ENCODE measurements at places on chromosomes 16 and 17. TPM values are rescaled to one million over a fixed set of nuclear protein-coding genes. Genes with fewer than 3 reads are reported as not detected.

Gene LGALS9C
- total RNA-seq = not detected

Gene ITGAX
- total RNA-seq = 2.2 TPM

Gene CDH3
- total RNA-seq = not detected

Gene ITGA3
- 16.4 TPM for total RNA-seq

Gene FBXO39
- total RNA-seq = not detected

DNA sequence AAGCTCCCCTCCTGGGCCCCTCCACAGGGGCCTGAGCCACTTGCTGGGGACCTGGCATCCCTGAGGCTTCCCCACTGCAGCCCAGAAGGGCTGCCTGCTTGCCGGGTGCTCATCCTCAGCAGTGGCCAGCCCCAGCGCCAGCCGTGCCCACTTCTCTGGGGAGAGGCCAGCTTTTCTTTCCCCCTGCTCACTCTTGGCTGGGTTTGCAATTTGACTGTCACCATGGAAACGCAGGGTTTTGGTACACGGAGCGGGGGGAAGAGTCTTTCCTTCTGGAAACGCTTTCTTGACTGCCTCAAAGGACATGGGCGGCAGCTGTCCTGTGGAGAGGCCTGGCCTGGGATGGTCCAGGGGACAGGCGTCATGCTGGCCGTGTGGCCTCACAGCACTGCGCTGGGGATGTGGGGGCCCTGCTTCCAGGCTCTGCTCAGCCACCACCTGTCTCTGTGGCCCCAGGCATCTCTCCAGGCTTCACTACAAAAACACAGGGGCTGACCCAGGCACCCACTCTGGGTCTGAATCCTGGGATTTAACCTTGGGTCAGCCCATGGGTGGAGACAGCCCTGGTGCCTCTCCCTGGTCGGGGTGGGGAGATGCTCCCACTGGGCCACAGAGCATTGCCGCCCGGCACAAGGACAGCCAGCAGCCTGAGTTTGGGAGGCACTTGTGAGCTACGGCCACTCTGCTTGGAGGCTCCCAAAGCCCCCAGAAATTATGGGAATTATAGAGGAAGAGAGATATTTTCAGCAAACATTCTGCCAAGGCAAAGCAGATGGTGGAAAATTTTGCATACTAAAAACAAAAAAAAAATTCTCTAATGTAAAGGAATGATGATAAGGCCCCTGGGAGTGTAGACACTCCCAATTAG is 45.9 kb upstream of the DOC2B start:
- no peak for DNase-seq

DNA sequence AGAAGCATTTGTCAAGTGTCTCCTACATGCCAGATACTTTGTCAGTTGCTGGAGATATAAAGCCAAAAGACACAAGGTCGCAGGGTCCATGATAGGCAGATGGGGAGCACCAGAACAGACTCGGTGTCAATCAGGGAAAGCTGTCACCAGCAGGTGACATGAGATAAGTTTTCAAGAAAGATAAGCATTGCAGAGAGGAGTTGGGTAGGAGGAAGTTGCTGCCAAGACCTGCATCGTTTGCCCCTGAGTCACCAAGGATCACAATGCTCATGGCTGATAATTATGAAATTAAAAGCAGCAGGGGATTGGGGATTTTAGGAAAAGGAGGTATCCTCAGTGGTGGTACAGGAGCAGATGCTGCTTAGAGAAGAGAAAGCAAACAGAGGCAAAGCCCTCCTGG is 551.1 kb upstream of the CDH11 start:
- DNase-seq = no peak

- DNase-seq = no peak
Observed at GRCh38 chr17:40671282-40671681, 6.3 kb upstream of the KRT222 start.

GRCh38 chr16:68954911-68955635 is 111.7 kb downstream of the TANGO6 start:
- DNase-seq = no peak

DNA sequence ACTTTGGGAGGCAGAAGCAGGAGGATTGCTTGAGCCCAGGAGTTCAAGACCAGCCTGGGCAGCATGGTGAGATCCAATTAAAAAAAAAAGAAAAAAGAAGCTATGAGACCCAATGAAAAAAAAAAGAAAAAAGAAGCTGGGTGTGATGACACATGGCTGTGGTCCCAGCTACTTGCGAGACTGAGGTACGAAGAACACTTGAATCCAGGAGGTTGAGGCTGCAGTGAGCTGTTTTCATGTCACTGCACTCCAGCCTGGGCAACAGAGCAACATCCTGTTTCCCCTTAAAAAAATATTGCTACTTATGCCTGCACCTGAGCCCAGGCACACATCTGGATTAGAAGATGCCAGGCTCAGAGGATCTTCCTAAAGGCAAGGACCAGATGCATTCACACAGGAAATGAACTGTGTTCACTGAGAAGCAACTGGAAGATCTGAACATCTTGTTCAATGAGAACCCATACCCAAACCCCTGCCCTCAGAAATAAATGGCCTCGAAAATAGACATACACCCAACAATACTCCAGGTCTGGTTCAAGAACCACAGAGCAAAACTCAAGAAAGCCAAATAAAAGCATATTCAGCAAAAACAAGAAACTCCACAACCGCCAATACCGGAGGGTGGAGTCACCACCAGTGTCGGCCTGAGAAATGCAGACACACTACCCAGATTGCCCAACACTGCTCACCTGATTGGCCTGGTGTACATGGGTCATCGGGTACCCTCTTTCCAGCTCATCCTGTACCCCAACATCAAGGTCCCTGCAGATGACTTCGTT is 4.4 kb downstream of the RNF135 start:
- DNase-seq = no peak

GRCh38 chr16:64469906-64470702 is 651.8 kb downstream of the CDH11 start:
- no peak for DNase-seq

DNA sequence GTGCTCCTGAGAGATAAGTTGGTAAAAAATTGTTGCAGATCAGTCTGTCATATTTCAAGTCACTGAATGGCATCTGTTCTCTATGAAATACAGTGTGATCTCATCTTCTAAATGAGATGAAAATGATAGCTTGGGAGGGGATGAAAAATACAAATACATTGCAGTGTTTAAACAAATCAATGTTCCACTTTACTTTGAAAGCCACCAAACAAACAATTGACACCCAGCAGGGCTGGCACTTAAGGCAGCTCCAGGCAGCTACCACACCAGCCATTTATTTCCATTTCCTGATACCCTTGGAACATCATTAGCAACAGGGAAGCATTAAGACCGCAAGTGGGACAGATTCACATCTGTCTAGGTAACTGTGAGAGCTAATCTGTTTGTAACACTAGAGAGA is 827.6 kb upstream of the KIF2B start:
- DNase-seq = no peak

DNA sequence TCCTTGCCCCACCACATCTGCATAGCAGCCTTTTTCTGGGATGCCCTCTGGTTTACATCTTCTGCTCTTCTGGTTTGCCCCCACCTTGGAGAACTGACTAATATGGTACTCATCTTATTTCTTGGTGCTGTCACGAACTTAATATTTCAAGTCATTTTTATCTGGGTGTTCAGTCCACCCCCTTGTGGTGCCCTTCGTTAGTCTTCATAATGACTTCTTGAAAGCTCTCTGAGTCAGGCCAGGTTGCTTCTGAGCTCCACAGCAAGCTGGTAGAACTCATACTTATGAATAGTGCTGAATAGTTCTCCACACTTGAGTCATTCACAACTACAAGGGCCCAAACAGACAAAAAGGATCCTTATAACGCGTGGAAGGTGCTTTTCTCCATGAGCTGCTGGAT is 35.8 kb upstream of the TEKT3 start:
- DNase-seq = no peak

- no peak for DNase-seq
Observed at GRCh38 chr17:77496401-77496801, 355.6 kb downstream of the SEC14L1 start.

DNA sequence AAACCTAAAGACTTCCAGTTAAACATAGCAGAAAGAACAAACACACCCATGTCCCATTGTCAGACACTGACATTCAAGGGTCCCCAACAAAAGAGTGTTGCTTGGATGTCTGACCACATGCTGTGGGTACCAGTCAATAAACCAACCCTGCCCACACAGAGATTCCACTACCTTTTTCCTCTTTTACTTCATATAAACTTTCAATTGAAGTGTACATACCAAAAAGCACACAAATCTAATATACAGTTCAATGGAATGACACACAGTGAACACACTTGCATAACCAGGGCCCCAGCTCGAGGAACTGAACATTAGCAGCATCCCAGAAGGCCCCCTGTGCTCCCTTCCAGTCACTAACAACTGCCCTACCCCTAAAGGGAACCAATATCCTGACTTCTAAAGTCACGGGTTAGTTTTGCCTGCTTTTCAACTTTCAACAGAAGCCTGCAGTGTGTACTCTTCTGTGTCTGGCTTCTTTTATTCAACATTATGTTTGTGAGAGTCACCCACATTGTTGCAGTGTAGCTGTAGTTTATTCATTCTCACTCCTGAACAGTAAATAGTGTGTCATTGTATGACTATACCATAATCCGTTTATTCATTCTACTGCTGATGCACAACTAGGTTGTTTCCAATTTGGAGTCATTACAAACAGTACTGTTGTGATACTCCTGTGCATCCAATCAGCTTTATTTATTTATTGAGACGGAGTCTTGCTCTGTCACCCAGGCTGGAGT is 18.0 kb downstream of the CFDP1 start:
- DNase-seq = no peak

DNA sequence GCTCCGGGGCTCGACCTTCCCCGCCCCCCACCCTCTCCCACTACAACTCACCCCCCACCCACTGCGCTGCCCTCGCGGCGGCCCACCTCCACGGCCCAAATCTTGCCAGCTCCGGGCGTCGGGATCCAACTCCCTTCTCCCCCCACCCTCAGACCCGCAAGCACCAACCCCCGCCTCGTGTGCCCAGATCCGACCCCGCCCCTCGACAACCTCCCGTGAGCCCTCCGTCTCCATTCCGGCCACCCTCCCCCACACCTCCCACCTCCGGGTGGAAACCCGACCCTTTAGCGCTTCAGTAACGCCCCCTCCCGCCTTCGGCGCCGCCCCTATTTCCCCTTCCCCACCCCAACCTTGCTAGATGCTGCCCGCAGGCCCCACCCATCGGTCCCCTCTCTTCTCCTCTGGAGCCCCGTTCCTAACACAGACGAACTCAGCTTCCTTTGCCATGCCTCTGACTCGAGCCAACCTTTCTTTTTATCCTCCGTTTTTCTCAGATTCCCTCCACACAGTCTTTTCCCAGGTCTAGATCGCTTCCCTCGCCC is 717 bp downstream of the UBE2Z start:
- DNase-seq = peak; percentile 86

DNA sequence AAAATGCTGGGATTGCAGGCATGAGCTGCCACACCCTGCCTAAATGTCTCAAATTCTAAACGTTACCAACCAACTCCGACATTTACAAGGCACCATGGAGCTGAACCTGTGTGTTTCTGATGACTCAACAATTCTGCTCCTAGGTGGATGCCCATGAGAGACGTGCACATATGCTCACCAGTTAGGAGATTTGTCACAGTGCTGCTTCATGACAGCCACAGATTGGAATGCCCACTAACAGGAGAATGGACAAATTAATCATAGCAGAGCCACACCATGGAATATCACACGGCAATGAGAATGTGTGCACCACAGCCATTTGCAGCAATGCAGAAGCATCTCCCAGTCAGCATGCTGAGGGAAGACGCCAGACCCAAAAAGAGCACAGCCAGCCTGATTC is 8.0 kb upstream of the KCNG4 start:
- no peak for DNase-seq

GRCh38 chr16:81155769-81156168 is 59.6 kb upstream of the GCSH start:
- DNase-seq = no peak

GRCh38 chr16:57537194-57537505 is 779 bp upstream of the CCDC102A start:
- no peak for DNase-seq

DNA sequence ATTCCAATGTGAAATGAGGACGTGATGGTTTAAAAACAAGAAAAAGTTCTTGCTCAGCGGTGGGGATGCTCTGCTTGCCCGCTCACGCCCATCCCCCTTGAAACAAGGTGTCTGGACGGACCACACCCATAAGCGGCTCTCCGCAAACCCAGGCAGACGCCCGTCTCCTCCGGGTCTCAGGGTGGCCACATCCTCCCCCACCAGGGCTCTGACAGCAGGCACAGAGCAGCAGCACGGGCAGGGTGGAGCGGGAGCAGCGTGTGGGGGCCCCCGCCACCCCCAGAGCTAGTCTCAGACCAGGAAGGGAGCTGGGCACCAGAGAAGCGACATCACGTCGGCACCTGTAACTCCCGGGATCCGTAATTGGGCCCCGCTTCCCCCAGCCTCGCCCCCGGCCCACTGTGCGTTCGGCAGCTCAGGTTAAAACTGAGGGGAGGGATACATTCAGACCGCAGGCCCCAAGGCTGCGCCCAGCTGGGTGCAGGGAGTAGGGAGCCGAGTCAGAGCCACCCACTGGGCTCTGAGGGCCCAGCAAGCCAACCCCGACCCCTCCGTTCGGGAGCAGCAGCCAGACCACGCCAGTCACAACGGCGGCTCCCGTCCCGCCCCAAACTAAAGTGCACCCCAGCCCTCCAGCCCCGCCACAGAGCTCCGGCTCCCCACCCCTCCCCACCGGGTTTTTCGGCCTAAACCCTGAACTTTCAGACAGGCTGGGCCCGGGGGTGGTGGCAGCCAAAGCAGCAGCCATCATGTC is 22.0 kb downstream of the CLUH start:
- no peak for DNase-seq

GRCh38 chr17:42675965-42676423 is 800 bp downstream of the PLEKHH3 start:
- DNase-seq = peak; percentile 82

DNA sequence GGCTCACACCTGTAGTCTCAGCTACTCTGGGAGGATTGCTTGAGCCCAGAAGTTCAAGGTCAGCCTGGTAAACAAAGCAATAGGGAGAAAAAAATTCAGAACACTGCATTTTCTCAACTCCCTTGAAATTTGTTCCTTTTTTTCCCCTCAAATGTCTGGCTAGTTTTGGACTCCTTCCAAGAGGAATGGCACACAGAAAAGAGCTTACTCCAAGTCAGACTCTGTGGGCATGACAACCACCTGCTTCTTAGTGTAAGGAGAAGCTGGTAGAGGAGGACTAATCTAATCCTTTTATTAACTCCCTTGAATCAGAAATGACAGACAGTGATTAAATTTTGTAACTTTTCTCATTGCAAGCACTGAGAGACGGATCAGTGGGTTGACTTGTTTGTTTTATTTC is 27.9 kb upstream of the HYDIN start:
- no peak for DNase-seq

- DNase-seq = no peak
Observed at GRCh38 chr17:27206447-27206846, 87.5 kb upstream of the WSB1 start.

All from Right ventricle myocardium inferior (tissue), 1 donor.